ENCODE measurements at places on chromosomes 6 and 20.

DNA sequence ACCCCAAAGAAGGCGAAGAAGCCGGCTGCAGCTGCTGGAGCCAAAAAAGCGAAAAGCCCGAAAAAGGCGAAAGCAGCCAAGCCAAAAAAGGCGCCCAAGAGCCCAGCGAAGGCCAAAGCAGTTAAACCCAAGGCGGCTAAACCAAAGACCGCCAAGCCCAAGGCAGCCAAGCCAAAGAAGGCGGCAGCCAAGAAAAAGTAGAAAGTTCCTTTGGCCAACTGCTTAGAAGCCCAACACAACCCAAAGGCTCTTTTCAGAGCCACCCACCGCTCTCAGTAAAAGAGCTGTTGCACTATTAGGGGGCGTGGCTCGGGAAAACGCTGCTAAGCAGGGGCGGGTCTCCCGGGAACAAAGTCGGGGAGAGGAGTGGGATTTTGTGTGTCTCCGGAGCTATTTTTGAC is 69.6 kb downstream of the HFE start:
- no peak for DNase-seq

GRCh38 chr20:9119776-9120175 is 50.9 kb downstream of the PLCB4 start:
- DNase-seq: no peak

DNA sequence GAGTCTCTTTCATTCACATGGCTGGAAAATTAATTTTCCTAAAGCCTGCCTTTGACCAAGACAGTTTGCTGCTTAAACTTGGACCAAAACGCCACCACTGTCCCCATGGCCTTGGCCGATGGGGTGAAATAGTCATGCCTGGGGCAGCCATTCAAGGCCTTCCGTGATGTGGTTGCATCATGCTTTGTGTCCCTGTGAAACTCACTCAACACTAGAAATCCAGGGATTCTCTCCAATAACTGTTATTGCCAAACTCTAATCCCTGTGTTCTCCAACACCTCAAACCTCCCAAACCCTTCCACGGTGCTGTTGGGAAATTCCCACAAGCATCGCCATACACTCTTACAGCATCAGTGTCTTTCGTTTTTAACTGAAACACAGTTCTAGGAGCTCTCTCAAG is 1.4 kb upstream of the TXNDC5 start:
- DNase-seq: peak; percentile 4

GRCh38 chr6:37123957-37124729 is 45.8 kb upstream of the PIM1 start:
- DNase-seq: peak; percentile 12

DNA sequence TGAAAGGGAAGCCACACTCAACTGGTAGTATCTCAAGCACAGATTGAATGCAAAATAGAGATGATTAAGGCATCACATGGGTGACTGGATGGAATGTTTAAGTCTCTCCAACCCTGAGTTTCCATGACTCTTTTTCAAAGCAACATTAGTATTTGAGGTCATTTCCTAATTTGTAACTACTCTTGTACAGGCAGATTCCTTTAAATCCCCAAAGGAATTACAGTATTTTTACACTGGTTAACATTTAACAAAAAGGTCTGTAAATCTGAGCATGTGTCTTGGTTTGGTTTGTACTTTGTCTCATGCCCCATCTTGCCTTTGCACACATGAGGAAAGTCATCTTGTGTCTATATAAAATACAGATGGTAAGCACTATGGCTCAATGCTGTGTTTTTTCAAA is 15.1 kb downstream of the RMND1 start:
- peak; percentile 67 for DNase-seq

All from mesenchymal stem cell (in vitro differentiated cells and primary cell).